ENCODE measurements at places on chromosomes 16 and 17.

- DNase-seq: no peak
Measured at GRCh38 chr16:63050391-63050790, 1014.2 kb upstream of the CDH8 start.

DNA sequence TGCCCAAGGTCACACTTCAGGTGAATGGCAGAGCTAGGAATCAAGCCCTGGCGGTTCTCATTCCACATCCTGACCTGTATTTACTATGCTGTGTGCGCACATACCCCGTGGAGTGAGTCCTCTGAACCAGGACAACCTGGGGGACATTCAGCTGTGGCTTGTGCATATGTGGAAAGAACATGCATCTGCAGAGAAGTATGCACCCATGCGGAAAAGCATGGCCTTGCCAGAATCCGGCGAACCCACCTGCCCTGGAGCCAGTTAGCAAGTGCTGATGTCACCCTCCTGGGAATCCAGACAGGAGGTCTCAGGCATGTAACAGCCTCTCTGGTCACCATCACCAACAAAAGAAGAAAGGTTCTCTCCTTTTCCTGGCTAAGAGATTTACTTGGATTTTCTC lies 1.9 kb downstream of the RASL10B start:
- no peak for DNase-seq

- DNase-seq: no peak
Measured at GRCh38 chr16:56812884-56813283, 52.1 kb upstream of the SLC12A3 start.

- DNase-seq: no peak
Measured at GRCh38 chr16:55470533-55471371, 8.2 kb upstream of the MMP2 start.

GRCh38 chr16:50004239-50004638 lies 20.8 kb upstream of the CNEP1R1 start:
- DNase-seq: no peak

DNA sequence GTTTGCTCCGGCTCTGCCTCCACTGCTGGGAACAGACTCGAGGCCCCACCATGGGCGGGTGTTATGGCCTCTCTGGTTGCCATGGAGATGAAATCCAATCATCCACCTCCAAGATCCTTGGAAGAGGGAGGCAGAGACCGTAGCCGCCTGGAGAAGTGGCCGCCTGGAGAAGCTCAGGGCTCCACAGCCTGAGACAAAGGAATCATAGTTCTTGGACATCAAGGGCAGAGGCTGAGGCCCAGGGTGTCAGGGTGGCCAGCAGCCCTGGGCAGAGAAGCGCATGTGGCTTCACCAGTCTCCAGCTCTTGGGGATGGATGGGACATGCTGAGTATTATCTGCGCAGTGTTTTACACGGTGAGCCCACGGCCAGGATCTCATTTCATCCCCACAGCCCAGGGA lies 36.2 kb downstream of the ABR start:
- DNase-seq: no peak

DNA sequence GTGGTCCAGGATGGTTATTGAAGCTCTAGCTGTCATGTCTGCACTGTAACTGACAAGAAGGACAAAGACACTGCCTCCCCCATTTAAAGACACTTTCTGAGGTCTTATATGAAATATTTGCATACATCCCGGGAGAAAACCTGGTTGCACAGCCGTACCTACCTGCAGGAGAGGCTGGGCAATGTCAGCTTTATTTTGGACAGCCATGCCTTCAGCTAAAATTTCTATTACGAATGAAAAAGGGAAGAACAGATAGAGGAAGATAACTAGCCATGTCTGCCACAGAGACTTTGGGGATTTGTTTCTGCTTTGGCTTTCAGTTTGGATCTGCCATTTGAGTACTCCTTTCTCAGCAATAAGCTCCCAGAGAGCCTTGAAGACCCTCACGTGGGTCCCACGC lies 19.0 kb downstream of the SLC7A6 start:
- DNase-seq: no peak

DNA sequence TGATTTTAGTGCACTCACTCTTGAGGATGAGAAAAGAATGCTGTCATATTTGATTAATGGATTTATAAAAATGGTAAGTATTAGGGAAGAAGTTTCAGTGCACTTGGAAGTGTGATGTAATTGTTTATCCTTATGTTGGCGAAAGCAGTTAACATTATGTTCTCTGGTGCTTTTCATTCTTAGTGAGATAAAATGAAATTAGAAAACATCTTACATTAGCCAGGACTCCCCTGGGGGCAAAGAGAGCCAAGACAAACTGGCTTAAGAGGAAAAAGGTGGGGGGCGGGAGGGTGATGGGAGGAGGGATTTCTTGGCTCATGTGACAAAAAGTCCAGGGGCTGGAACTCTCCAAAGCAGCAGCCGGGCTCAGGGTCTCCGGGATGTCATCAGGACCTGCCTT lies 73.2 kb downstream of the KNOP1 start:
- no peak for DNase-seq

Measured in nucleus accumbens (tissue), 56 donors.